ENCODE measurements at places on chromosomes 6 and 20.

DNA sequence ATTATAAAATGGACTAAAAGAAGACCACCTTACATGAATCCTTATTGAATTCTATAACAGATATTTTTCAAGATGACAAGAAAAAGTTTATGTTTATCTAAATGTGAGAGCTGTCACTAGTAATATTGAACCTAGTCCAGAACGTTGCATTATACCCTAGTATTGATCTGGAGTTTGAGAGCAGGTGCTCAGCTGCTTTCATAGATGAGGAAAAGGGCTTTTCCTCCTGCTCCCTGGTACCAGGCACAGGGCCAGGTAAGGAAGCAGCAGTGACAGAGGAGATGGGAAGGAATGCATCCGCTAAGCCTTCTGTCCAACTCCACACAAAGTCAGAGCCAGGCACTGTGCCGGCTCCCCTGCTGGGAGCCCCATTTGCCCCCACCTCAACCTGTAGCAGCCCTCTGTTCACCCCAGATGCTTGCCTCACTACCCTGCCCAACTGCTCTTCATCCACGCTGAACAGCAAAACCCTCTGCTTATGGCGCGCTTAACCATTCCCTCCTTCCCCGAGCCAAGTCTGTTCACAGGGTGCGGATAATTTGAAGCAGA is 393.1 kb downstream of the FRK start:
- DNase-seq: peak; percentile 10

DNA sequence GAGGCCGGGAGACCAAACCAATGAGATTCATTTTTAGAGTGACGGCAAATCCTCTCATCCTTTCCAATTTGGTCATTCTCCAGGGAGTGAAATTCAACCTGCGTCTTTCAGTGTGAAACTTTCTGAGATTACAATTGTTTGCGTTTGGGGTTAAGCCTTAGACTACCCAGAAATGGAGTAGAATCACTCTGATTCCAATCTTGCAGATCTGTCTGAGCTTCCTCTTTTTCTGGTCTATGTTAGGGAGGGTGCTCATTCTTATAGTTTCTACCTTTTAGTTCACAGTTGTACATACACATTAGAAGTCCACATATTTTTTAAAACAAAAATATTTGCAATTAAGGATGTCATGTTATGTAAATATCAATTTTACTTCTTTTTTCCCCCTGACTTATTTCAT is 183.0 kb upstream of the PHACTR1 start:
- DNase-seq: no peak

DNA sequence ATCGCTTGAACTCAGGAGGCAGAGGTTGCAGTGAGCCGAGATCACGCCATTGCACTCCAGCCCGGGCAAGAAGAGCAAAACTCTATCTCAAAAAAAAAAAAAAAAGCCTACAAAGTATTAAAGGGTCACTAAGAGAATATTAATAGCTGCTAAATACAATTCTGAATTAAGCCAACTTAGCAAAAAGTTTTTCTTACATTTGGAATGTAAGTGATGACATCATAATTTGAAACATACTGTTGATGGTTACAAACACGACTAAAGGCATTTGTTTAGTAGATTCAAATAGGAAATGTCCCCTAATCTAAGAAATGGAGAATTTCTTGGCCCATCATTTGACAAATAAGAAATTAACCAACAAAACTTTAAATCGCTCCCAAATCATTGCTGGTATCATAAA is 282.8 kb downstream of the RNGTT start:
- no peak for DNase-seq

DNA sequence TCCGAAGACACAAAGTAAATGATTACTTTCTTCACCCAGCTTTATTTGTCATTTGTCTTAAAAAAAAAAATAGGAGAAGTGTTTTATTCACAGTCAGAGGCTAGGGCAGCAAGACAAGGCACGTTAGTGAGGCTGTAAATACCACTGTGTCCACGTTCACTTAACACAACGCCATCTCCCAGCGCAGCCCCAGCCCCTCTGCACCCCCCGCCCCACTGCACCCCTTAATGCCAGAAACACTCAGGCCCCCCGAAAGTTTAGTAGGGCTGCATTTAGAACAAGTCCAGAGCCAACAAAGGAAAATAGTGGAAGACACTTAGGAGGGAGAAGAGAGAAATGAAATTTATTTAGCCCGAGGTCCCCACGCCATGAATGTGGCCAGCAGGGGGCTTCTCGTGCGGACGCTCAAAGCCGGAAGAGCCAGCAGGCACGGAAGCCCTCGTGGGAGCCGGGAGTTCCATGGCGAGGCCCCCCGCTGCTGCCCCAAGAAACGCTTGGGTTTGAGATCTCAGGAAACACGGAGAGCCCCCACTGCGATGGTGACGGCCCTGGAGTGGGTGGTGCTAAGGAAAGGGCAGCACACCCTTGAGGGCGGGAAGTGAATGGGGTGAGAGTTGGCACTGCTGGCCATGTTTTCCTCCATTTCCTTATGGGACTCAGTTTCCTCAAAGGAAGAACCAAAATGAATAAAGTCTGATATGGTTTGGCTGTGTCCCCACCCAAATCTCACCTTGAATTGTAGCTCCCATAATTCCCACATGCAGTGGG is 50.2 kb downstream of the IYD start:
- DNase-seq: no peak

GRCh38 chr20:62460678-62461077 is 15.1 kb downstream of the GATA5 start:
- DNase-seq: no peak

DNA sequence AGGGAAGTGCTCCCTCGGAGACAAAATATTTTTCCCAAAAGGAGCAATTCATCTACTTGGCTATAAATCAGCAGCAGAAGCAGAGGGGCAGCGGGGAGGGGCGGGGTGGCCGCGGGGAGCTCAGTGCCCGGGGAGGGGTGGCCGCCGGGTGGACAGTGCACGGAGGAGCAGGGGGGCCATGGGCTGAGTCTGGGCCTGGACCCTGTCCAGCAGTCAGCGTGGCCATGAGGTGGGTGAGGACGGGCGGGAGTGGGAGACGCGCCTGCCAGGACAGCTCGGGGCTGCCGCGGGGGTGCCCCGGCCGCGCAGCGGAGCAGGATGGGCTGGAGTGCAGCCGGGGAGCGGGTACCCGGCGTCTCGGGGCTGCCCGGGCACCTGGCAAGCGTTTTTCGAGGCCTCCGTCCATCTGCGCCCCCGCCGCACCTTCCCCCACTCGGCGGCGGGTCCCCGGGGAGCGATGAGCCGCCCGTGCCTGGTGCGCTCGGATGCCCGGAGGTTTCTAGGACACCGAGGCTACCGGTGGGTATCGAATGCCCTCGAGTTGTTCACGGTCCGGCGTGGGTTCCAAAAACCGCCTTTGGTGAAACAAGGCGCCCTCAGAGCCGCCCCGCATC is 229.5 kb downstream of the THBS2 start:
- no peak for DNase-seq

DNA sequence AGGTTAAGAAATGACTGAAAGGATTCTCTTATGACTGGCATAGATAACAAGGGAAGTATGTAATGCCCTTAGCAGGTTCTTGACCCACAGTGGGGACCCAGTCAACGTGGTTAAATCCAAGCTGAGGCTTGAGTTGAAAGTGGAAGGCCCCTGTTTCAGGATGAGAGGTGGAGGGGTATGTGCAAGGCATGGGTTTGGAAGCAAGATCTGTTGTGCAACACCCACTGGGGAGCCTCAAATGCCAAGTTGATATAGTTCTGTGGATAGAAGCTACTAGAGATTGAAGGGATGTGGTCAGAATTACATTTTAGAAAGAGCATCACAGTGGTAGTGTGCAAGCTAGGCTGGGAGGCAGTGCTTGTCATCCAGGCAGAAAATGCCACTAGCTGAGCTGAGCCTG is 5.1 kb downstream of the PABPC1L start:
- DNase-seq: no peak

DNA sequence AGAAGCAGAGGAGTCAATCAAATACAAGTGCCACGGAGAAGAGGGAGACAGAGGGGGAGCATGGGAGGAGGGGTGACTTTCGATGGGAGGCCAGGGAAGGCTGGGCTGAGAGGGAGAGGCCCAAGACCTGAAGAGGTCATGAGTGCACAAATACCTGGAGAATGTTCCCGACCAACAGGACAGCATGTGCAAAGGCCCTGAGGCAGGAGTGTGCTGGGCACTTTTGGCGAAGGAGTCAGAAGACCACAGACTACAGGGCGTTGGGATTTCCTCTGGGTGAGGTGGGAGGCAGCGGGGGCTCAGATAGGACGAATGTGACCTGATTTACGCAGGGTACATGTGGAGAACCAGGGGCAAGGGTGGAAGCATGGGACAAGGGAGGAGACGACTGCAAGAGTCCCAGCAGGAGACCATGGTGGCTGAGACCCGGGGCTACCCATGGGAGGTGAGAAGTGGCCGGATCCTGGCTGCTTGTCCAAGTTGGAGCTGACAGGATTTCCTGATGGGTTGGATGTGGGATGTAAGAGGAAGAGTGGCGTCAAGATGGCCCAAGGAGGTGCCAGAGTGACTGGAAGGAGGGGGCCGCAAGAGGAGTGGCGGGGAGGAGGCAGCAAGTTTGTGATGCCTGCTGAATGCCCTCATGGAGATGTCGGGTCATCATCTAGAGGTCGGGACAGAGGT is 23.4 kb downstream of the PREX1 start:
- DNase-seq: no peak

DNA sequence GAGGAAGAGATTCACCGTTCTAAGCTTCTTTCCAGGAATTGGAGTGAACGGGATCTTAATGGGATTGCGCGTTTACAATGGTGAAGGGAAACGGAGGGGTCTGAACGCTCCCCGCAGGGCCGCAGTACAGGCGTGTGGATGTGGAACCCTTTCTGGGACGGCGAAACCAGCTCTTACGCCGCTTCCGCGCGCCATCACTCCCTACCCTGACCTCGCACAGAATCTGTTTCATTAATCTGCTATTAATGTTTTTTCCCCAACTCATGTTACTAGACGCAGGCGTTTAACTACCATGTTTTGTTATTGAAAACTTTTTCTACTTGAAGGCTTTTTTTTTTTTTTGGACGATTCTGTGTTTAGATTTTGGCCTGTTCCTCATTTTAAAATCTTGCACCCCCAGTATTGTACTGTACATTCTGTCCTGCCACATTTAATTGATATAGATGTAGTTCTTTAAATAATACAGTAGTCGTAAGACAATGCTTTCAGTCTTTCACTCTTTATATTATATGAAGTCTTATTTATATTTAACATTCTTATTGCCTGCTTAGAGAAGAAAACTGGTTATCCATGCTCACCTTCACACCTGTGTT is 696 bp upstream of the SUPT3H start:
- DNase-seq: peak; percentile 68

DNA sequence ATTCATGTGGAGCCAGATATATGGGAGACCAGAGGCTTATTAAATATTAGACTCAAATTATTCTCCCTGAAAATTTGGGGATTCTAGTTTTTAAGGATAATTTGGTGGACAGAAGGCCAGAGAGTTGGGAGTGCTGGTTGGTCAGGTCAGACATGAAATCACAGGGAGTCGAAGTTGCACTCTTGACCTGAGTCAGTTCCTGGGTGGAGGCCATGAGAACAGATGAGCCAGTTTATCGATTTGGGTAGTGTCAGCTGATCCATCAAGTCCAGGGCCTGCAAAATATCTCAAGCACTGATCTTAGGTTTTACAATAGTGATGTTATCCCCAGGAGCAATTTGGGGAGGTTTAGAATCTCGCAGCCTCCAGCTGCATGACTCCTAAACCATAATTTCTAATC is 563.5 kb upstream of the NRSN1 start:
- DNase-seq: no peak

DNA sequence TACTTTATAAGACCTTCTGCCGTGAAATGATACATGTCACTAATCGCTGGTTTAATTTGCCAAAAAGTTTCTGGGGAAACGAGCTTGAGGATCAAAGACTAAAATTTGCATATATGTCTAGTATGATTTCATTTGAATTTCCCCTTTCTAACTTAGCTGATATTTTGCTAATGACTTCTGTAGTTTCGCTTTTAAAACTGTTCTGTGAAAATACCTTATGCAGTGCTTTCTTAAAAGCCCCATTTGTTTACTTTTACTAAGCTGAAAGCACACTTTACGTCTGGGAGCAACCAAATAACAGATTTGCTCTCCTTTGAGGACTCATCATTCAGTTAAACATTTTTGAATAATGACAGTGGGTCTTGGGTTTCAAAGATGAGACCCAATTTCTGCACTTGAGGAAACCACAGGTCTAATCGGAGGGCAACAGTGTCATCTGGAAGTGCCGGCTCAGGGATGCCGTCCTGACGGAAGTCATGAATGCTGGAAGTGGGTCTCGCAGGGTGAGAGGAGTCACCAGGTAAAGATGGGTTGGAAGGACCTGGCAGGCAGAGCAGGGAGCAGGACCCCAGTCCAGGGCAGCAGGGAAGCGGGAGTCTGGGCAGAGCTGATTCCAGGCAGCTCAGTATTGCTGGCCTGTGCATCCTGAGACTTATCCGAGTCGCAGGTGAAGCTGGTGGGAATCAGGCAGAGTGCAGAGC is 33.2 kb downstream of the PLEKHG1 start:
- DNase-seq: no peak

DNA sequence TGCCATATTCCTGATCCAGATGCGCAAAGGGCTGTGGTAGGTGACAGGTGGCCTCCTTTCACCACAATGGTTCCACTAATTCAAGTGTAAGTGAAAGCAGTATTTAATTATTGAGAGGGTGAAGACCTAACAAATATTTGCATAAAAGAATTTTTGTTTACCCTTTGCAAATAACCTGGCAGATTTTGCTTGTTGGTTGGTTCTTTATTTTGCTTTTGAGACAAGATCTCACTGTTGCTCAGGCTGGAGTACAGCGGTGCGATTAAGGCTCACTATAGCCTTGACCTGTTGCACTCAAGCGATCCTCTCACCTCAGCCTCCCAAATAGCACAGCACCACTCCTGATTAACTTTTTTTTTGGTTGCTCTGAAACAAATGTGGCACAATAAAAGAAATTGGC is 49.2 kb downstream of the PCNA start:
- no peak for DNase-seq

- no peak for DNase-seq
These were observed 21.4 kb downstream of the UBE3D start for GRCh38 chr6:83044091-83044768.

DNA sequence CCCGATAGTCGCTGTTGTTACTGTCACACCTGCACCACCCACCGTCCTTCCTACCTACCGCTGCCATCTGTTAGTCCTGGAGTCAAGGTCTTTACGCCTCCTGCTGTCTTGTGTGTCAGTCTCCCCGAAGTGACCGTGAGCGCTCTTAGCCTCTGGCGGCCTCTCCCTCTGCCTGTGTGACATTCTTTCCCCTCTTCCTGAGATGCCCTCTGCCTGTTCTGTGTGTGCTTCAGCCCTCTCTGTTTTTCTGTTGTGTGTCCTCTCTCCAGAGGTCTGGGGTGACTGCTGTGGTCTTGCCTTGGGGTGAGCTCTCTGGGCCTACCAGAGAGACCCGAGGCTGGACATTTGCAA is 54.9 kb downstream of the TCP11 start:
- DNase-seq: no peak

GRCh38 chr20:55947701-55948100 is 57.6 kb downstream of the CBLN4 start:
- no peak for DNase-seq
